ENCODE measurements at places on chromosomes 7 and 10.

DNA sequence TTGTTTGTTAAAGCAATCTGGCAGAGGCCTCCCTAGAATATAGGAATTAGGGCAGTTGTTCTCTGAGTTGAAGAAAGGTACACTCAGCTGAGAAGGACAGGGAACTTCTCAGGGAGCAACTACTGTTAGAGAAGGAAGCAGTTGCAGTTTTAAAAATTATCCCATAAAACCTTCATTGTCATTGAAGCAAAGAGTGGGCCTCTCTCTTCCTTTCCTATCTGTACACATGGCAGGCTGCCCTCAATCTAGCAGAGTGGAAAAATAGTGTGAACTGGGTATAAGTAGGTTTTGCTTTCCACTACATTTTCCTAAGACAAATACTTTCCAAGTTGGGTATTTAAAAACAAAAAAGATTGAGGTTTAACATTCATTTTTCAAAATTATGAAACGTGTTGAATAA lies 236.7 kb upstream of the KLF14 start:
- no peak for DNase-seq

DNA sequence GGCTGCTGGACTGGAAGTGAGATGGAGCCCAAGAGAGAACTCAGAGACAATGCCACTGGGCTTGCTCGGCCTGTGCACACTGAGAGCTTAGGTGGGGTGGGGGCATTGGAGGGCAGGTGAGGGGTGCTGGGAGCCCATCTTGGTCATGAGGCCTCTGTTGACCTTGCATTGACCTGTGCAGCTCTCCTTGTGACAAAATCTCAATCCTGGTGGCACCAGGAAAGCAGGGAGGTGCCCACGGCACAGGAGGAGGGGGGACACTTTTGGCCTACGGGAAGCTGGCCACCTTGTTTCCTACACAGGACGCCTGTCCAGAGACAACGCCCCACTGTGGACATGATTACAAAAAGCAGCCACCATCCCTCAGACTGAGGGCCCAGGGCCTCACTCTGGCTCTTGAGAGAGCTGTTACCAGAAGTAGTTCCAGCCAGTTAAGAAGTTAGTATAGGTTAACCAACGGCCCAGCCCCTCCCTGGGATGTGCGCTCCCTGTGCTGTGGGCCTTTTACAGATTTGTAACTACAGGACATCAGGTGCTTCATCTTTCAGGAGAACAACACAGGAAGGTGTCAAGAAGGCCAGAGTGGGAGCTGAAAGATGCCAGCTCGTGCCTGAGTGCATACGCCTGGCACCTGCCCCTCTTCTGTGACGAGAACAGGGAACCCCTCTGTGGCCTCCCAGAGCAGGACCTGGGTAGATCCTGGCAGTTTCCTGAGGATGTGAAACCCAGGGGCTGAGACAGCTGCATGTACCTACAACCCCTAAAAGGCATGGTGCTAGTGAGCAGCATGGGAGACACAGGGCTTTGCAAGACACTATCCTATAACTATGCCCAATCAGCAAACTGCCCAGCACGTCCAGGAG lies 10.3 kb downstream of the PKD1L1 start:
- DNase-seq: no peak

GRCh38 chr7:84277628-84278224 lies 83.1 kb upstream of the SEMA3A start:
- no peak for DNase-seq

DNA sequence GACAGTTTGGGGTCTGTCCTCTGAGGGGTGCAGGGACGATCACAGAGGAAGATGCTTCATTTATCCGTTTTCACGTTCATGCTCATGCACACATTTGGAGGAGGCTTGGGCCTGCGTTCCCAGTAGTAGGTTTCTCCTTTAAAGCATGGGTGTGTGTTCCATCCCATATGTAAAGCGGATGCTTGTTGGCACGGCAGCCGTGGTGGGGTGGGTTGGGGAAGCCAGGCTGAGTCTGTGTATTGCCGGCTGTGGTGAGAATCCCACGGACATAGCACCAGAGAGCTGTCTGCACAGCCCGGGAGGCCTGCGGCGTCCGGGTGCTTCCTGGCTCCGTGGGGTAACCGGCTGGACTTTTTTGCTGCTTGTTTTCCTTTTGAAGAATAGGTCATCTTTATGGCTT lies 440 bp downstream of the JAKMIP3 start:
- DNase-seq: no peak
